ENCODE measurements at places on chromosomes 11 and 22. TPM values are rescaled to one million over a fixed set of nuclear protein-coding genes. Genes with fewer than 3 reads are reported as not detected.

The CHADL gene
- 3.3 TPM for total RNA-seq

- no peaks in the 10 kb centered on the region for H3K27me3 ChIP-seq
- H3K4me3 ChIP-seq: no peak overlapping the region
- no peak for DNase-seq
- no peaks in the 10 kb centered on the region for H3K4me1 ChIP-seq
- H3K27ac ChIP-seq: no peak overlapping the region
Observed at GRCh38 chr11:113549061-113549460, 73.9 kb upstream of the DRD2 start.

GRCh38 chr22:46491946-46492345 is 45.5 kb downstream of the CELSR1 start:
- H3K36me3 ChIP-seq: no peaks in the 10 kb centered on the region
- no peak overlapping the region for H3K27ac ChIP-seq
- no peak overlapping the region for H3K4me3 ChIP-seq
- no peaks in the 10 kb centered on the region for H3K27me3 ChIP-seq

- H3K4me3 ChIP-seq: no peak overlapping the region
- H3K4me1 ChIP-seq: no peaks in the 10 kb centered on the region
- no peaks in the 10 kb centered on the region for H3K36me3 ChIP-seq
- DNase-seq: no peak
Observed at GRCh38 chr11:28547321-28547741, 439.1 kb downstream of the METTL15 start.

- H3K4me3 ChIP-seq: no peak overlapping the region
- H3K4me1 ChIP-seq: no peaks in the 10 kb centered on the region
- no peak overlapping the region for H3K27ac ChIP-seq
- no peaks in the 10 kb centered on the region for H3K36me3 ChIP-seq
Observed at GRCh38 chr11:132501356-132501755, 1030.9 kb downstream of the OPCML start.
